ENCODE measurements at places on chromosomes 13 and 19. TPM values are rescaled to one million over a fixed set of nuclear protein-coding genes. Genes with fewer than 3 reads are reported as not detected.

- peak; percentile 84 for DNase-seq
Measured at GRCh38 chr13:30870049-30870884, 35.8 kb upstream of the MEDAG start.

DNA sequence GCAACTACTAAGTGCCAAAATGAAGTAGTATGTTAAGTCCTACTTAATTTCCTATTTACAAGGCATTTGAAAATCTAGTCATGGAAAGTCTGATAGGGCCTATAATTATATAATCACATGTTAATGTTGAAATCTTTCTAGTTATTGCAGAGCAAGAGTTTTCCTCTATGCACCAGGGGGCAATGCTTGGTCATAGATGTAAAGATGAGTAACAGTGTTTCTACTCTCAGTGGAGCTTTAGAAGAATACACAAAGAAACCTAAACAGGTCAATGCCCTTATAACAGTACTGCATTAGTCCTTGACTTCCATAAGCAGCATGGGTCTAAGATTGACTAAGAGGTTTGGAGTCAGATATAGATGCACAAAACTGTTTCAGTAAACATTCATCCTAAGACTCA lies 218.7 kb downstream of the KCTD12 start:
- DNase-seq, result no peak

DNA sequence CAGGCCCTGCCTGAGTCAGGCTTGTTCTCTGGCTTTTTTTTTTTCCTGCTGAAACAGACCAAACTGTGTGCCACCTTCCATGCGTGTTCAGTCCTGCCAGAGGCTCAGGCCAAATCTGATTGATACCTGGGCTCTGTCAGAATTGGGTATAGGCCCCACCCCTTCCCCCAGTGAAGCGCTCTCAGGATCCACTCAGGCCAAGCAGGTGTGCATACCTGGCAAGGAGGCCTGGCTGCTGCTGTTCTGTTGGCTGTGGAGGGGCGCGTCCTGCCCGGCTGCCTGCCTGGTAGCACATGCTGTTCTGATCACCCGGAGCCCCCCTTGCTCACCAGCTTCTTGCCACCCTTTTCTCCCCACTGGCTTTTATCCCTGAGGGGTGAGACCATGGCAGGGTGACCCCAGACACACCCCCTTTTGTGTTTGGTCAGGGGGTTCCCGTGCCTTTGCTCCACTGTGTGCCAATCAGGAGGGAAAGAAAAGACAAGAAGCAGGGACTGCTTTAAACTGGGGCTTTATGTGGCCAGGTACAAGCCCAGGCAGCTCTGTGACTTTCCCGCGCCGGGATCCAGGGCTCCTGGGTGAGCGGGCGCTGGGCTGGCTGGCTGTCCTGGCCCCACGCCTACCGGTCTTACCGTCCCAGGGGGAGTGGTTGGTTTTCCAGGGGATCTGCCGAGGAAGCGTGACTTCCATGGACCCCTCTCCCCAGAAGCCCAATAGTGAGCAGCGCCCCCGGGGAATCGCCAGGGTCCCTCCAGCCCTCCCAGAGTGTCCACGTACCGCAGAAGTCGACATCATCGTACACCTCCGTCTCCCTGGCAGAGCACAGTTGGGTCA lies 12.7 kb downstream of the PRAM1 start:
- DNase-seq, result no peak

DNA sequence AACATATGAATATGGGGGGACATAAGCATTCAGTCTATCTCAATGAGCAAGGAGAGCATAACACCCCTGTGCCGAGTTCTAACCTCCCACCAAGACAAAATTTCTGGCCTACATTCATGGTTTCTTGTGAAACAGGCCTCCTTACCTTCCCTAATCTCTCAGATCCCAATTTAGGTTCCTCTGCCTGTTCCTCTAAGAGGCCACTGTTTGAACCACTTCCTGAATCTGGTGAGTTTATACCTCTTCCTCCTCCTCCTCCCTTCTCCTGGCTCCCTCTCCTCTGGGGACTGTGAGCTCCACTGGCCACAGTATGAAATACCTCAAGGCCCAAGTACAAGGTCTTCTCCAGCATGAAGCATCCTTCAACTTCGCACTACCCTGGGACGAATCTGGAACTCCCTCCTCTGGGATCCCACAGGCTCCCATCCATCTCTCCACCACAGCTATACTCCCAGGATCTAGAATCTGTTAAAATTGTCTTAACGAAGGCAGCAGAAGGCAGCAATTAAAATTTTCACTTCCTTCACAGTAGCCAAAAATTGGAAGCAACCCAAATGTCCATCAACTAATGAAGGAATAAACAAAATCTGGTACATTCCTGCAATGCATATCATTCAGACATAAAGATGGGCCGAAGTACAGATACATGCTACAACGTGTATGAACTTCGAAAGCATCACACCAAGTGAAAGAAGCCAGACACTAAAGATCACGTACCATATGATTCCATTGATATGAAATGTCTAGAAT lies 7.8 kb upstream of the SIGLECL1 start:
- DNase-seq, result no peak

DNA sequence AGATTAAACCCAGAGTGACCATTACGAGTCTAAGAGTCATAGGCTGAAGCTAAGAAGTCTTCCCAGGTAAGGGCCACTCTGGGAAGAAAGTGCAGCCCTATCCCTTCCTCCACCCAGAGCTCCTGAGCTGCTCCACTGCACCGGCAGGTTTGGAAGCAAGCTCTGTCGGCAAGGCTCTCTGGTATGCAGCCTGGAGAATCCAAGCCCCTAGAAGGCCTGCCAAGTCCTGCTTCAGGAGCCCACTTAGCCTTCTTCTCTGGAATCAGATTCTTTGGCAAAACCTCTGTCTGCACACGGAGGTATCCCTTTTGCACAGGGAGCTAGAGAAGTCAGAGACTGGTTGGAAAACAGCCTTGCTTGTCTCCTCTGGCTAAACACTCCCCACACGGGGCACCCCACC lies 58.5 kb downstream of the CEBPG start:
- no peak for DNase-seq

GRCh38 chr19:1089891-1090290 lies 5.3 kb downstream of the POLR2E start:
- peak; percentile 71 for DNase-seq

DNA sequence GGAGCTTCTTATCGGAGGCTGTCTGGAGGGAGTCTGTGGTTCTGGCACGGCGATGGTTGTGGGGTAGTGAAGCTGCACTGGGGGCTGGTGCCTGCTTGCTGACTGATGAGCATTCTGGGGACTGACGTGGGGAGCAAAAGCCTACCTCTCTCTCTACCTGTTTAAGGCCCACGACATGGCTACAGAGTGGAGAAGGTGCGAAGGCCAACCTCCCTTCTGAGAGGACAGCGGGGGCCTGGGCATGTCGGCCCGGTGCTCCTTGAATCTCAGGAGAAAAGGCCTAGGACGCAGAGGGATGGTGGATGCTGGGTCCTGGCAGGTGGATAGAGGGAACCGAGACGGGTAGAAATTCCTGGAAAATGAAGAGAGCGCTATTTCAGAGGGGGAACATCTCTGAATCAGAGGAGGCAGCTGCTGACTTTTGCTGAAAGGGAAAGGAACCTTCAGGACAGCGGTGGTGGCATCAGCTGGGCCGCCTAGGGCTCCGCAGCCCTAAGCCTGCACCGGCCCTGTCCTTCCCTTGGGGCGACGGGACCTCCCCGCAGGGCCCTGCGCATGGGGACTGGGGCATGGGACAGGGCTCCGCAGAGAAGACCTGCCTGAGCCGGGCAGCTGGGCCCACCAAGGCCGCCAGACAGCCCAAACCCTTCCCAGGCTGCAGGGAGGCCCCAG lies 35.0 kb upstream of the MEDAG start:
- DNase-seq, result no peak

- DNase-seq, result peak; percentile 89
Measured at GRCh38 chr19:40433391-40434216, 7.8 kb upstream of the SERTAD1 start.

- no peak for DNase-seq
Measured at GRCh38 chr19:9070066-9070465, 16.8 kb upstream of the OR1M1 start.

- no peak for DNase-seq
Measured at GRCh38 chr19:53960886-53961285, 1.9 kb upstream of the CACNG8 start.

- DNase-seq, result no peak
Measured at GRCh38 chr19:47653856-47654255, 44.9 kb downstream of the BICRA start.

DNA sequence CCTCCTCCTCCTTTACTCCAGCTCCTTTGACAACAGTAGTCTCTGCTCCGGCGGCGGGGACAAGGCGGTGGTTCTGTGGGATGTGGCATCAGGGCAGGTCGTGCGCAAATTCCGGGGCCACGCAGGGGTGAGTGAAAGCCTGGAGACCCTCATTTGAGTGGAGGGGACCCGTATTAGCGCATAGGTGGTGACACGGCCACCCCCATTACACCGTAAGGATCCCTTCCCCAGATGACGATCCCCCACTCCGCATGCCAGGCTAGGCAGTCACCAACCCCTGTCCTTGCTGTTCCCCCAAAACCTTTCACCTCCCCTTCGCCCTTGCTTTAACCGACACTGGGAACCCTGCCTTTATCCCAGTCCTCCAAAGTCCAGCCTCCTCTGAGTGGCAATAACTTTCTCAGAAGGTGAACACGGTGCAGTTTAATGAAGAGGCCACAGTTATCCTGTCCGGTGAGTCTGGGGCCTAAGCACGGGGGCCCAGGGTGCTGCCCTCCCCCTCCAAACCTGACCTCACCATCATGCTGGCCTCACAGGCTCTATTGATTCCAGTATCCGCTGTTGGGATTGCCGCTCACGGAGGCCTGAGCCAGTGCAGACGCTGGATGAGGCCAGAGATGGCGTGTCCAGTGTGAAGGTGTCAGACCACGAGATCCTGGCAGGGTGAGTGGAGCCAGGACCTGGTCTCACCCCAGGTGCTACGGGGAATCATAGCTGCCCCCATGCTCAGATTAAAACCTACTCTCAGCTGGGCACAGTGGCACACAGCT lies 3.7 kb downstream of the WDR83 start:
- no peak for DNase-seq

GRCh38 chr13:39401046-39401705 lies 201.8 kb downstream of the LHFPL6 start:
- no peak for DNase-seq

DNA sequence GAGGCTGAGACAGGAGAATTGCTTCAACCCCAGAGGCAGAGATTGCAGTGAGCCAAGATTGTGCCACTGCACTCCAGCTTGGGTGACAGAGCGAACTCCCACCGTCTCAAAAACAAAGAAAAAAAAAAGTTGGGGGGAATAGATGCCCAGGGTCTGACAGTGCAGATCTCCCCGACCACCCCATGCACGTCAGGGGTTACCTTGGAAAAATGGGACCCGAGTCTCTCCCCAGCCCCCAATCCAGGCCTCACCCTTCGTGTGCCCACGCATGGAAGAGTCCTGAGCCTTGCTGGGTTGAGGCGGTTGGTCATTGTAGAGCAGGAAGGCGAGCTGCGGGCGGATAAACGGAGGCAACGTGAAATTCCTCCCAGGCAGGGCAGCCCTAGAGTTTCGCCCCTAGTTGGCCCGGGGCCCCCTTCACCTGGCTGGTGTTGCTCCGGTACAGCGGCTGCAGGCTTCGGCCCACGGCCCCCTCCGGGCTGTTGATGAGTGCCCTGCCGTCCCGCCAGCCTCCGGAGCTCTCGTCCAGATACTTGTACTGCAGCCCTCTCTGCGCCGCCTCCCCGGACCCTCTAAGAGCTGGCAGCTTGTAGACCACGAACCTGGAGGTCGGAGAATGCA lies 588 bp downstream of the DNASE2 start:
- DNase-seq, result no peak

DNA sequence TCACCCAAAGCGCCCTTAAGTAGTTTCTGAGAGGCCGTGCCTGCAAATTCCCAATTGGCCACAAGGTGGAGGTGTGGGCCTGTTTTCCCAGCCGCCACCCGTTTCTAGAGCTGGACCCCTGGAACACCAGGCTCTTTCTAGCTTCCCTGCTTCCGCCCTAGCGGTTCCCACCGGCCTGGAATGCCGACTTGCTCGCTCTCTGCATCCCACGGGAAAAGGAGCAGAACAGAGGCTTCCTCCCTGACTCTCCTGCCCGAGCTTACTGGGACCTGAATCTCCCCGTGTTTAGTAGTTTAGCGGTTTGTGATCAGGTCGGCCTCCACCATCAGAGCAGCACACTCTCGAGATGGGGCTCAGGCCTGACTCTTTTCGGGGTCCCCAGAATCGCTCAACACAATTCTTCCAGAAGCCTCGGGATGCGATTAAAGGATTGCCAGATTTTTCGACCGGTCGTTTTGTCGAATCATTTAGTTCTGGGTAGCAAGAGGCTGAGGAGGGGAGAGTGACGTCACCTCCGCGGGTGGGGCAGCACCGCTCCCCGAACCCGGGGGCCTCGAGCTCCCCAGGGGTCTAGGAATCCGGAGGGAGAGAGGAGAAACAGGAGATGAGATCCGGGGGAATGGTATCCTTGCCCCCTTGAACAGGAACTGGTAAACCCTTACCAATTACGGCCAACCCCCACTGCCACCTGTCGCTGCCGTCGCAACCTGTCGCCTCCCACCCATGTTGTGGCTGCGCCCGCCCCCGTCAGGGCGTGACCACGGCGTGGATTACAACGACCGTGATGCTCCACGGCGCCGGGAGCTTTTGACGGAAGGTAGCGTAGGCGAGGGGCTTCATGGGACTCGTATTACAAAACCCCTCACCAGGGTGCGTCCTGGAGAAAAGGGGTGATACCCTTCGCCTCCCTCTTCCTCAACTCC lies 8.0 kb downstream of the NAPSA start:
- peak; percentile 96 for DNase-seq

DNA sequence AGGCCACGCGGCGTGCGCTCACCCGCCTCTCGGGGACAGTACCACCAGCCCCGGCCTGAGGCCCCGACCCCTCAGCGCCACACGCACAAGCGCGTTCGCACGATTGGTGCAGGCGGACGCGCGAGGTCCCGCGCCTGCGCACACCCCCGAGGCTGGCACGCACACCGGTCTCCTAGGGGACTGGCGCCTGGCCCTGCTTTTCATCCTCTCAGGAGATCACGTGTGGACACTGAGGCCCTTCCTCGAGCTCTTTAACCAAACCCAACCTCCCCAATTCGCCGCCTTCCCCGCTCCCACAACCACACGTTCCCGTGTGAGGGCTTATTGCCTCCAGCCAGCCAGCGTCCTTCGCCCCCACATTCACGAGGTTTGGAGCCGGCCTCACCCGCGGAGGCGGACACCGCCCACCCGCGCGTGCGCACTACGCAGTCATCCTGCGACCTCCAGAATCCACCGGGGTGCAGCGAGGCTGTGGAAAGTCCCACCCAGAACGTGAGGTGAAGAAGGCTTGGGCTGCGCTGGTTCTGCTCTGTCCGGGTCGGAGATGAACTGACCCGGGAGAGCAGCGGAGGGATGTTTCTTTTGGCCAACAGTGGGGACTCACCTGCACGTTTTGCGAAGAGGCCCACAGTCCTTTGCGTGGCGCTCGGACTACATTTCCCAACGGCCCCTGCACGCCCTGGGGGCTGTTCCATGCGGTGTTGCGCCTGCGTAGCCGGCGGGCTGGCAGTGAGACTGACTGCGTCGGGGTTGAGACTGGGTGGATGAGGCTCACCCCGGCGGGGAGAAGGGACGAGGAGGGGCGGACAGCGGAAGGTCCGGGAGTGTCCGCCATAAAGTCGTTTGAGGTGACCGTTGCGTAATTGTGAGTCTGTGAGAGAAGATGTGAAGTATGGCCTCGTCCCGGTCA lies 539 bp upstream of the ZNF667 start:
- peak; percentile 66 for DNase-seq

GRCh38 chr19:43631491-43631890 lies 8.2 kb downstream of the CADM4 start:
- DNase-seq, result no peak

CRTC1 gene
- 7.1 TPM for total RNA-seq

LSR gene
- total RNA-seq, result 2.8 TPM

JSRP1 gene
- 0.91 TPM for total RNA-seq

SPRY2 gene
- not detected for total RNA-seq

NDFIP2 gene
- total RNA-seq, result 272 TPM

SSBP4 gene
- 154 TPM for total RNA-seq

DAZAP1 gene
- 323 TPM for total RNA-seq

DCLK1 gene
- not detected for total RNA-seq

MADCAM1 gene
- 0.19 TPM for total RNA-seq

JUNB gene
- 310 TPM for total RNA-seq
